Activated T-helper 1 cell treated with anti-CD3 and anti-CD28 coated beads, Interleukin-12 subunit alpha, Interleukin-12 subunit beta, Interleukin-2, Interleukin-4 antibody, amounts not matched to agents 30 ng/mL and 10 ng/mL and 1 ng/mL, durations not matched to agents 14 hours and 24 hours and 36 hours (primary cell): ENCODE measurements at places on chromosomes 4 and X.

- DNase-seq, result no peak
- no peaks in the 10 kb centered on the region for H3K4me1 ChIP-seq
- no peak overlapping the region for H3K27ac ChIP-seq
Measured at GRCh38 chrX:70423936-70424675, 992 bp downstream of the GDPD2 start.

- no peaks in the 10 kb centered on the region for H3K27me3 ChIP-seq
- H3K27ac ChIP-seq, result no peak overlapping the region
- no peaks in the 10 kb centered on the region for H3K4me1 ChIP-seq
Measured at GRCh38 chr4:189081826-189082225, 858.8 kb upstream of the FRG1 start.

GRCh38 chr4:168817370-168817769 lies 192.7 kb downstream of the CBR4 start:
- no peak overlapping the region for H3K27ac ChIP-seq
- H3K4me1 ChIP-seq, result peaks cover 13% of the 10 kb centered on the region
- no peak overlapping the region for H3K4me3 ChIP-seq
- H3K27me3 ChIP-seq, result peaks cover 45% of the 10 kb centered on the region
- DNase-seq, result no peak
- H3K36me3 ChIP-seq, result no peaks in the 10 kb centered on the region

GRCh38 chr4:53208753-53209152 lies 157.1 kb downstream of the SCFD2 start:
- no peaks in the 10 kb centered on the region for H3K27me3 ChIP-seq
- no peak overlapping the region for H3K4me3 ChIP-seq
- H3K36me3 ChIP-seq, result peaks cover 3% of the 10 kb centered on the region
- no peak for DNase-seq
- no peak overlapping the region for H3K27ac ChIP-seq
- no peaks in the 10 kb centered on the region for H3K4me1 ChIP-seq
